Stimulated activated CD4-positive, alpha-beta T cell treated with anti-CD3 and anti-CD28 coated beads, Interleukin-12 subunit alpha, Interleukin-12 subunit beta, amount 100 ng/mL, for 4 hours (primary cell): ENCODE measurements at places on chromosomes 3 and 15.

- DNase-seq = no peak
These were observed 63.5 kb downstream of the RUBCN start for GRCh38 chr3:197673170-197673569.

- no peak for DNase-seq
These were observed 352.9 kb downstream of the PTPRG start for GRCh38 chr3:61914276-61914675.

GRCh38 chr15:72559781-72560180 is 85.7 kb downstream of the ARIH1 start:
- no peak for DNase-seq

GRCh38 chr15:39508536-39508935 is 72.3 kb upstream of the THBS1 start:
- no peak for DNase-seq

GRCh38 chr3:191343115-191343514 is 12.8 kb upstream of the UTS2B start:
- no peak for DNase-seq

DNA sequence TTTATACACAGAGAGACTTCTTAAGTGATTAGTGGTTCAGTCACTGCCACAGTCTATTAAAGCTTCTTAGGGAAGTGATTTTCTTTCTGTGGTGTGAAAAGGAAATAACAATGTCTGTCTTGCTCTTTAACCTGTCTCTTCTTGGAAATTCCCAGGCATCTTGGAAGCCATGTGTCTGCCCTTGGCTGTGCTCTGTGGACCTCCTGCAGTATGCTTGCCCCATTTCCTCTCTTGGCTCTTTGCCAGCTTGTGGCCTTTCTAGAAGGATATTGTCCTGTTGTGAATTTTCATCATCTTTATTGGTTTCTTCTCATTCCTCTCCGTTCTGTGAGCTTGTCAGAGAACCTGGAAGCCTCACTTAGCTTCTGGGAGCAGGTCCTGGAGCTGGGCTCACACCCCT is 338.4 kb upstream of the C2CD4B start:
- DNase-seq = no peak

GRCh38 chr3:167777356-167777755 is 41.8 kb downstream of the SERPINI1 start:
- no peak for DNase-seq
